ENCODE measurements at places on chromosomes 5 and 9. TPM values are rescaled to one million over a fixed set of nuclear protein-coding genes. Genes with fewer than 3 reads are reported as not detected.

GRM6 gene
- total RNA-seq: not detected

SPINK6 gene
- total RNA-seq: not detected

F2RL1 gene
- 3.1 TPM for total RNA-seq

MAP1B gene
- total RNA-seq: 225 TPM

HMMR gene
- total RNA-seq: 60.4 TPM

SPATA31D4 gene
- total RNA-seq: not detected

PDE8B gene
- total RNA-seq: not detected

SLC36A2 gene
- not detected for total RNA-seq

TAF1L gene
- total RNA-seq: not detected

FOXD1 gene
- total RNA-seq: 1.4 TPM

CA9 gene
- total RNA-seq: 1.1 TPM

OBP2B gene
- total RNA-seq: not detected

SPEF2 gene
- 3.3 TPM for total RNA-seq

BHMT2 gene
- total RNA-seq: 5.3 TPM

SOHLH1 gene
- not detected for total RNA-seq

SPINK7 gene
- not detected for total RNA-seq

PFN3 gene
- total RNA-seq: 1.1 TPM

GPSM1 gene
- total RNA-seq: 34.2 TPM

PCDHB7 gene
- total RNA-seq: 0.37 TPM

GDA gene
- not detected for total RNA-seq

LRRC19 gene
- total RNA-seq: not detected

SYNPO gene
- 1.5 TPM for total RNA-seq

PCDHGC5 gene
- total RNA-seq: 2.9 TPM

PCDHGA5 gene
- total RNA-seq: 0.73 TPM

Measured in subcutaneous preadipocyte (primary cell).